ENCODE measurements at places on chromosomes 4 and X.

DNA sequence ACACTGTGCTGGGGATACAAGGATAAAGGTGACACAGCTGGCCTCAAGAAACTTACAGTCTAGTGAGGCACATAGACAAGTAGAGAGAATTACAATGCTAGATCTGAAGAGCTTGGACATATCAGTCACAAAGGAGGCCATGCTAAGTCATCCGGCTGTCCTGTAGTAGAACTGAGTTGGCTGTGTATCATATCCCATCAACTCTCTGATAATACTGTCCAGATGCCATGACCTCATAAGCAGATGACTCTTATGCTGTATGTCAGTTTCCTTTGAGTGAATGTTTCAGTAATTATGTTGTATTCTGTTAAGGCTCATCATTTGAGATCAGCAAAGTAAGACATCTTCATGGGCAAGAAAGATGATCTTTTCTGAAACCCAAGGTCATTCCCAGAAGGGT lies 442.9 kb downstream of the MID1IP1 start:
- H3K4me1 ChIP-seq, result no peaks in the 10 kb centered on the region
- H3K36me3 ChIP-seq, result no peaks in the 10 kb centered on the region
- no peak overlapping the region for H3K27ac ChIP-seq
- H3K4me3 ChIP-seq, result no peak overlapping the region
- no peaks in the 10 kb centered on the region for H3K27me3 ChIP-seq

GRCh38 chrX:111465669-111466068 lies 45.8 kb upstream of the SERTM2 start:
- no peak overlapping the region for H3K27ac ChIP-seq
- H3K27me3 ChIP-seq, result no peaks in the 10 kb centered on the region

DNA sequence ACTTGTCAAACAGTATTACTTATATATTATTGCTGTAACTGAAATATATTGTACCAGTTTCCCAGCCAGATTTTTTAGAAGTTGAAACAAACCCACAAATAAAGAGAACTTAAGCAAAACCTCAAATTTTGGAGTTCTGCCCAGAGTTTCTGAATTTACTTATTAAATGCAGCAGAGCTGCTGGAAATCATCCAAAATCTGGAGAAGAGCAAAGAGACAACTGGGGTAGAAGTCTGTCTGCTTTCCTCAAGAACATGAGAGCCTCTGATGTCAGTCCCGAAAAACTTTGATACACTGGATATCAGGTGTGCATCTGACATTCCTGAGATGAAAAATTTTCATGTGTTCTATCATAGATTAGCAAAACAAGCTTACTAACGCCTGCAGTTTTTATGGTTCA lies 325.9 kb downstream of the NR3C2 start:
- H3K27ac ChIP-seq, result no peak overlapping the region
- no peaks in the 10 kb centered on the region for H3K36me3 ChIP-seq
- no peaks in the 10 kb centered on the region for H3K4me1 ChIP-seq

GRCh38 chrX:28850955-28851354 lies 263.7 kb downstream of the IL1RAPL1 start:
- no peak overlapping the region for H3K4me3 ChIP-seq
- no peaks in the 10 kb centered on the region for H3K36me3 ChIP-seq
- no peak overlapping the region for H3K27ac ChIP-seq
- H3K27me3 ChIP-seq, result no peaks in the 10 kb centered on the region

- DNase-seq, result peak; percentile 15
- H3K27me3 ChIP-seq, result no peaks in the 10 kb centered on the region
These were observed 141.4 kb downstream of the TLL1 start for GRCh38 chr4:166014411-166014810.

DNA sequence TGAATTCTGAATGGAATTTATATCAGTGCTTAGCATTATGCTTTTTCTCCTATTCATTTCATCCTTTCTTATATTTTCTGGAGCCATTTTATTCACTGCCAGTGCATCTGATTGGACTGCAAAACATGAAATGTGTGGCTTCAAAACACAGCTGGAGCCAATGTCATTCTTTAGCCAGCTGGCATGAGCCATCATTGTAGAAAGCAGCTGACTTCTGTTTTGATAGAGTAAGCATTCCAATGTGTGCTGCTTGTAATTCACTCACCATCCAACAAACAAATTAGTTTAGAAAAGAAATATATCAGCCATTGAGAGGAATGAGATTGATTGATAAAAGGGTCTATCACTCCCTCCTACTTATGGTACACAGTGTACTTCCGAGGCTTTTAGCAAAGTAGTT lies 2616.0 kb downstream of the ARAP2 start:
- H3K36me3 ChIP-seq, result no peaks in the 10 kb centered on the region
- no peak for DNase-seq
- H3K4me1 ChIP-seq, result no peaks in the 10 kb centered on the region
- H3K27ac ChIP-seq, result no peak overlapping the region
- H3K27me3 ChIP-seq, result no peaks in the 10 kb centered on the region
- H3K4me3 ChIP-seq, result no peak overlapping the region

GRCh38 chr4:169079942-169080827 lies 70.1 kb upstream of the CBR4 start:
- H3K4me1 ChIP-seq, result no peaks in the 10 kb centered on the region
- no peak for DNase-seq
- H3K27ac ChIP-seq, result no peak overlapping the region
- no peak overlapping the region for H3K4me3 ChIP-seq
- no peaks in the 10 kb centered on the region for H3K27me3 ChIP-seq

DNA sequence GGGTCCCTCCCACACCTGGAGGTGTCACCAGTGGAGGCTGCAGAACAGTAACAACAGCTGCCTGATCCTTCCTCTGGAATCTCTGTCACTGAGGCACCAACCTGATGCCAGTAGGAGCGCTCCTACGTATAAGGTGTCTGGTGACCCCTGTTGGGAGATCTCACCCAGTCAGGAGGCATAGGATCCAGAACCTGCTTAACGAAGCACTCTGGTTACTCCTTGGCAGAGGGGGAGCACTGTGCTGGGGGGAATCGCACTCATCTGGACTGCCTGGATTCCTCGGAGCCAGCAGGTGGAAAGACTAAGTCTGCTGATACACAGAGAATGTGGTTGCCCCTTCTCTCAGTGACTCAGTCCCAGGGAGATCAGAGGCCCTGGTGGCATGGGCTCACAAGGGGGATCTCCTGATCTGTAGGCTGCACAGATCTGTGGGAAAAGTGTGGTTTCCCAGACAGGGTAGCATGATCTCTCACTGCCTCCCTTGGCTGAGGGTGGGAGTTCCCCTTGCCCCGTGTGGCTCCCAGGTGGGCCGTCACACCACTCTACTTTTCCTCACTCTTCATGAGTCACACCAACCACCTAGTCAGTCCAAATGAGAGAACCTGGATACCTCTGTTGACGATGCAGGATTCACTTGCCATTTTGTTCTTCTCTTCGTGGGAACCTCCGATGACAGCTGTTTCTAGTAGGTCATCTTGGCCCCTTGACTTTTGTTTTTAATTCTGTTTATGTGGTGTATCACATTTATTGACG lies 305.9 kb downstream of the IDS start:
- no peak overlapping the region for H3K4me3 ChIP-seq
- no peaks in the 10 kb centered on the region for H3K36me3 ChIP-seq
- no peak for DNase-seq
- no peak overlapping the region for H3K27ac ChIP-seq

GRCh38 chr4:114980932-114981708 lies 132.3 kb downstream of the NDST4 start:
- no peak overlapping the region for H3K27ac ChIP-seq
- DNase-seq, result no peak
- no peaks in the 10 kb centered on the region for H3K27me3 ChIP-seq
- H3K36me3 ChIP-seq, result no peaks in the 10 kb centered on the region

- H3K27ac ChIP-seq, result no peak overlapping the region
- H3K4me3 ChIP-seq, result no peak overlapping the region
- no peaks in the 10 kb centered on the region for H3K27me3 ChIP-seq
- H3K36me3 ChIP-seq, result no peaks in the 10 kb centered on the region
- no peaks in the 10 kb centered on the region for H3K4me1 ChIP-seq
These were observed 172.0 kb downstream of the FSTL5 start for GRCh38 chr4:161991811-161992210.

GRCh38 chr4:78669453-78669852 lies 106.7 kb upstream of the BMP2K start:
- H3K4me3 ChIP-seq, result no peak overlapping the region
- no peaks in the 10 kb centered on the region for H3K36me3 ChIP-seq
- H3K4me1 ChIP-seq, result no peaks in the 10 kb centered on the region
- H3K27ac ChIP-seq, result no peak overlapping the region

GRCh38 chr4:89263265-89263664 lies 44.3 kb downstream of the GPRIN3 start:
- H3K4me1 ChIP-seq, result no peaks in the 10 kb centered on the region
- no peak overlapping the region for H3K4me3 ChIP-seq
- no peaks in the 10 kb centered on the region for H3K36me3 ChIP-seq
- H3K27me3 ChIP-seq, result no peaks in the 10 kb centered on the region
- no peak overlapping the region for H3K27ac ChIP-seq

DNA sequence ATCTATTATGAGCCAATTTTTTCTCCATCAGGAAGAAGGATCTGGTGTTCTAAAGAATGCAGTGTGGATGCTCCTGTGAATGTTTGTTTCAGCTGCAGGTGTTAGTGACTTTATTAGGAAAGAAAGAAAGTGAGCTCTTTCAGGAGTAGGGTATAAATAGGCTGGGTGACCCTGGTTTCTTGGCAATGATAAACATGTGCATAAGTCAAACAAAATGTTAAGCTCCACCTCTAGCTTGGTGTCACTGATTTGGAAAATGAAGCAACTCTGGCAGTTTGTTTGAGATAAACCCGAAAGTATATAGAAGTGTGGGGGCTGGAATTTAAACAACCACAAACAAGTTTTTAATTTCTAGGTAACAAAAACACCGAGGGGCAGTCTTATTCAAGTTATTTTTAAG lies 152.3 kb downstream of the COL4A6 start:
- no peaks in the 10 kb centered on the region for H3K4me1 ChIP-seq
- H3K36me3 ChIP-seq, result no peaks in the 10 kb centered on the region
- DNase-seq, result no peak
- H3K27ac ChIP-seq, result no peak overlapping the region
- no peak overlapping the region for H3K4me3 ChIP-seq
- no peaks in the 10 kb centered on the region for H3K27me3 ChIP-seq

GRCh38 chrX:15056044-15056443 lies 182.8 kb downstream of the MOSPD2 start:
- H3K4me3 ChIP-seq, result no peak overlapping the region
- no peak overlapping the region for H3K27ac ChIP-seq
- no peaks in the 10 kb centered on the region for H3K27me3 ChIP-seq
- no peak for DNase-seq

DNA sequence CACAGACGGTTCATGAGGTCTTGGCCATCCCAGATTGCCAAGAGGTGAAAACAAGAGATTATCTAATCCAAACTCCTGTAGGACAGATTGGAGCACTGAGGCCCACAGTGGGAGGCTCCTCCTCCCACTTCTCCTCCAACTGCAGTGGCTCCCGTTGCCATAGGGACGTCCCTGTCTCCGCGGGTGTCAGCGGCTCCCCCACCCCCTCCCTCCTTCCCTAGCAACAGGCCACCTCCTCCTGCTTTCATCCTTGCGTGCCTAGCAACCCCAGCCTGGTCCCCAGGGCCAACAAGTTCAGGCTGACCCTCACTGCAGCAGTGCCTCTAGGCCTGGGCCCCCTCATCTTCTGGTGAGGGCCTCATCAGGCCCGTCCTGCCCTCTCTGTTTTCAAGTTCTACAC lies 6.8 kb upstream of the IQSEC2 start:
- no peak for DNase-seq
- H3K36me3 ChIP-seq, result no peaks in the 10 kb centered on the region
- H3K27ac ChIP-seq, result no peak overlapping the region

DNA sequence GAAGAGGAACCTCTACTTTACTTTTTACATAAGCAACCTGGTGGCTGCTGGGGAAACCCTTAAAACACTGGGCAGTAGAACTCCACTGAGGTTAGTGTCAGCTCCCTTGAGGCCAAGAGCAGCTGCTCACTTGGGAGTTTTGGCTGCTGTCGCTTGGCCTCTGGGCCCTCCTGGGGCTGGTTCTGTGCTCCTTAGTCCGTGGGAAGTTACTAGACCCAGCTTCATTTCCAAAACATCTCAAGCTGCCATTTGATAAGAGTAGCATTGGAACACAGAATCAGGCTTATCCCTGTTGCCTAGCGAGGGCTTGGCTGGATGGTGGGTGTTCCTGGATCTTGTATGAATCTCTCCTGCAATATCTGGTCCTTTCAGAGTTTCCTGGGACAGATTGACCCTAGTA lies 26.1 kb downstream of the RNF4 start:
- H3K27me3 ChIP-seq, result no peaks in the 10 kb centered on the region
- H3K4me1 ChIP-seq, result 0 out of 2 replicates have a peak, but pooled peaks cover 4% of the 10 kb centered on the region
- no peak overlapping the region for H3K27ac ChIP-seq
- H3K36me3 ChIP-seq, result peaks cover 8% of the 10 kb centered on the region
- no peak for DNase-seq

DNA sequence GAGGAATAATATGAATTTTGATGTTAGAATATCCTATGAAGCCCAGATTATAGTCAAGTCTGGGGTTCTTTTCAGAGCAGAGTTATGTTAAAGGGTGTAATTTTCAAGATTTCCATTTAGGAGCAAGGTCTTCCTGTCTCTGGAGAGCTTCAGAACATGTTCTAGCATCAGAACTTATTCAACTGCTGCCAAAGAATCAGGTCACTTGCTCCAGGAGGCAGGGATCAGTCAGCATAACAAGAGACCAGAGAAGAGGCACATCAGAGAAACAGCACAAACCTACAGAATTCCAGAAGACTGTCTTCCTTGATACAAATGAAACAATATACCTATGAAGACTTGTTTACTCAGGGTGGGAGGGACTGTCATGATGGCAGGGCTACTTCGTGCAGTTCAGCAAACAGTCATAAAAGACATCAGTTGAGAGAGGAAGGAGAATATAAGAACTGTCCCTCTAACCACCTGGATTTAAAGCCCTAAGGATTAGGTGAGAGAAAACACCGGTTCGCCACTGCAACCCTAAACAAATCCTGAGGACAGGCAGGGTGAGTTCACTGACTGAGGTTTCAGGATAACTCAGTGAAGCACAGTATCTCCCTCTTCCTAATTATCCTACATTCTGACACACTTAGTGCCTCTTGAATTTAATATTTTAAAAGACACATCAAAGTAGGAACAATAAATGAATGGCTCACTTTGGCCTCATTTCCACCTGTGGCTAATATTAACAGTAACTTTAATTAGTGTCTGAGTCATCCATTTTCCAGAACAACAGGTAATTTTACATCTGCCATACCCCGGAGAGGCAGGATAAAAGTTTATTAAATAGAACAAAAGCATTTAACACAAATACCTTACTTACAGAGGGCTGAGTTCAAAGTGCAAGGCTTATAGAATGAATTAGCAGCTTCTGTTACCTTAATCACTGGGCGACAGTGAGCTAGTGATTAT lies 93.0 kb downstream of the HDAC8 start:
- H3K27ac ChIP-seq, result no peak overlapping the region
- no peak for DNase-seq
- peaks cover 11% of the 10 kb centered on the region for H3K4me1 ChIP-seq
- H3K27me3 ChIP-seq, result no peaks in the 10 kb centered on the region
- H3K4me3 ChIP-seq, result no peak overlapping the region
- no peaks in the 10 kb centered on the region for H3K36me3 ChIP-seq

- no peak overlapping the region for H3K27ac ChIP-seq
- DNase-seq, result no peak
- no peaks in the 10 kb centered on the region for H3K4me1 ChIP-seq
- no peak overlapping the region for H3K4me3 ChIP-seq
These were observed 332.7 kb downstream of the RAPGEF2 start for GRCh38 chr4:159435561-159436023.

Data from PC-9 (cell line).